ENCODE measurements at places on chromosomes 16 and 17.

GRCh38 chr17:17533901-17534441 lies 37.8 kb upstream of the RASD1 start:
- DNase-seq: no peak

- DNase-seq: no peak
These were observed 372 bp upstream of the NDE1 start for GRCh38 chr16:15649727-15650018.

DNA sequence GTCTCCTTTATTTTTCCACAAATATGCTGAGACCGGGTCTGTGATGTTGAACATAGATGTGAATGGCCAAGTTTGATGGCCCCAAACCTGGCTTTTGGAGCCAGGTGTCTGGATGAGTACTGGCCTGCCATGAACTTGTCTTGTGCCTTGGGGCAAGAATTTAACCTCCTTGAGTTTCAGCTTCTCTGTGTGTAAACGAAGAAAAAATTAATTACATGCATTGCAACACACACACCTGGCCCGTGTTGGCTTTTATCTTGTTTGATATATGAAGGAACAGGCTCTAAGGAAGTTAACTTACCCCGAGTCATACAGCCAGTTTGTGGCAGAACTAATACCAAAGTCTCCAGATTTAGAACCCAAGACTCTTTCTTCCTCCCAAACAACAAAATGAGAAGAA lies 13.1 kb downstream of the FBXO39 start:
- DNase-seq: no peak

DNA sequence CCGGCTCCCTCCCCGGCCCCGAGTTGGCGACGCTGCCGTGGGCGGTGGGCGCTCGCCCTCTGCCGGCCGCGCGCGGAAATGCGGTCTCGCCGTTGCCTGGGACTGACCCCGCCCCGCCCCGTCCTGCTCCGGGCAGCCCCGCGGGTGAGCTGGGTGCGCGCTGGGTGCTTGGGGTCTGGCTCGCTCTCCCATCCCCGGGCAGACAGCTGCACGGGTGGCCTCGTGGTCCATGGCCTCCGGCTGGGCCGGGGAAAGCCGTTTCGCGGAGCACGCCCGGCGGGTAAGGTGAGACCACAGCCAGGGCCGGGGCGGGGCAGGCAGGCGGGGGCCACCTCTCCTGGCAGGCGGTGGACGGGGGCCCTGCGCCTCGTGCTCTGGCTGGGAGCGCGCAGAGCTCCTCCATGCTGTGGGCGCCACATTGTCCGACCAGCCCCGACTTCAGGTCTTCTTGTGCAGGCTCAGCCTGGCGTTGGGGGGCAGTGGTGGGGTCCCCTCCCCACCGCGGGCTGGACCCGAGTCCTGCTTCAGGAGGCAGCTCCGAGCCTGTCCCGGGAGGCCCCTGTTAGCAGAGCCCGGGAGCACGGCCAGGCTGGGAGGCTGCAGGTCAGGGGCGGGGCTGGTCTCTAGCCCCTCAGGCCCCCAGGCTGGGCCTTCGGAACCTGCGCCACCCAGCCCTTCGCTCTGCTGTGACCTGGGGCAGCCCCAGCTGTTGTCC lies 7.0 kb upstream of the C1QTNF8 start:
- peak; percentile 75 for DNase-seq

- DNase-seq: no peak
These were observed 124.8 kb downstream of the RGS9 start for GRCh38 chr17:65261682-65262636.

DNA sequence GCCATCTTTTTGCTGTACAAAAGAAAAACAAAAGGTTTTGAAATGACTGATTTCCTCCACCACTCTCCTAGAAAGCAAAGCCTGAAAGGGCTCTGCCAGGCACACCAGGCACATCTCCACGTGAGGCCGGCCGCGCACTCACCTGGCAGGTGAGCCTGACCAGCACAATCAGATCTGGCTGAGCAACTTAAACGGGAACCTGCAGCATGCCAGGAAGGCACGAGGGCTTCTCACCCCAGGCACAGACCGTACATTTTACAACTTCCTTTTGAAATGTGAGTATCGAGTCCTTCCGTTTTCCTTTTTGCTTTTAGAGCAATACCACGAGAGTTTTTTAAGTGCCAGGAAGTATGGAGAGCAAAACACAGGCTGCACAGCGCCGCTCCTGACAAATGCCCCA lies 22.5 kb downstream of the SLC38A10 start:
- DNase-seq: no peak

Data from adipocyte (in vitro differentiated cells).